ENCODE measurements at places on chromosomes 6 and 20.

DNA sequence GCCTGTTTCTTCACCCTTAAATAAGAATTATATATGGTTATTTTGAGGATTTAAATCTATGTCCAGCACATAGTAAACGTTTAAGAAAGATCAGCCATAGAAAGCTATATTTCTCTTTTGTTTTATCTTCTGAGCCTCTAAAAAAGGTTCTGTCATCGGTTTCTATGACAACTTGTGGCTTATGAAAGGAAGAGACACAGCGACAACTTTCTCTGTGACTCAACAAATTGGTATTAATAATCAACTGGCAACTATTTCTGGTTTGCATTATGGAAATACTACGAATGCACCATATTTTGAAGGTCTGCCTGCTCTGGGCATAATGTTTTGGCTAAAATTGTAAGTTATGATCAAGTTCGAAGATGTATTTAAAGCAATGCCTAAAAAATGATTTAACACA, 751.0 kb downstream of the CD109 start:
- H3K4me1 ChIP-seq: no peaks in the 10 kb centered on the region
- no peak for DNase-seq
- H3K27ac ChIP-seq: no peak overlapping the region

- H3K27me3 ChIP-seq: no peaks in the 10 kb centered on the region
- DNase-seq: no peak
- H3K27ac ChIP-seq: peak overlapping the region; percentile 93
- H3K4me3 ChIP-seq: peak overlapping the region; percentile 93
These were observed 1.0 kb downstream of the PCIF1 start for GRCh38 chr20:45935416-45936046.

- no peak overlapping the region for H3K4me3 ChIP-seq
- no peaks in the 10 kb centered on the region for H3K4me1 ChIP-seq
- DNase-seq: no peak
These were observed 261.6 kb upstream of the THEMIS start for GRCh38 chr6:128162423-128162822.

GRCh38 chr20:10314198-10314597, 95.6 kb downstream of the SNAP25 start:
- no peaks in the 10 kb centered on the region for H3K36me3 ChIP-seq
- H3K4me3 ChIP-seq: no peak overlapping the region

DNA sequence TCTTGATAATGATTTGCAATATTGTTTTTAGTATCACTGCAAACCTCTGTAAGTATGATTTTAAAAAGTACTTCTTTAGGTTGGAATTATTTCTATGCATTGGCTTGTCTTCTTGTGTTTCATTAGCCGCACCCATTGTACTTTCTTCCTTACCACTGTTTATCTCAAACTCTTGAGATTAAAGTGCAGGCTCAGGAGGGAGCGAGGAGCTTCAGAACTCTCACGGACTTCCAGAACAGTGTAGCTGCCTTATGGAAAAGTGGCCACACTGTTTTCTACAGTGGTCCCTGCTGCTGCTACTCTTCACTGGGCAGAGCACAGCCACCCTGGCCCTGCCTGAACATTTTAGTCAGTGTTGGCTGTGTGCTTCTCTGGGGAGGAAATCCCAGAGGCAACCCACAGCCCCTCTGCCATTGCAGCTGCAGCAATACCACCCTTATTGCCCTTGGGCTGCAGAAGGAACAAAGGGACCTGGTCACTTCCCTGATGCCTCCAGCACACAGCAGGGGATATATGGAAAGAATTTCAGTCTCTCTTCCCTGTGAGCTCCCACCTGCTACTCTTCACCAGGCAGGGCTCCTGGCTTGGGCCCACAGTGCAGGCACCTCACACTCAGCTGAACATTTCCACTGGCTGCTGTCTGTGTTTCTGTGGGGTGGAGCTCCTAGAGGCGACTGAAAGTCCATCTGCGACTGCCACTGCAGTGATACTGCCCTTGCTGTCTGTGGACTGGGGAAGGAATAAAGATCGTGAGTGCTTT, 91.7 kb upstream of the MAP3K4 start:
- no peak overlapping the region for H3K27ac ChIP-seq
- H3K4me3 ChIP-seq: no peak overlapping the region
- no peaks in the 10 kb centered on the region for H3K4me1 ChIP-seq
- H3K27me3 ChIP-seq: peaks cover 9% of the 10 kb centered on the region

DNA sequence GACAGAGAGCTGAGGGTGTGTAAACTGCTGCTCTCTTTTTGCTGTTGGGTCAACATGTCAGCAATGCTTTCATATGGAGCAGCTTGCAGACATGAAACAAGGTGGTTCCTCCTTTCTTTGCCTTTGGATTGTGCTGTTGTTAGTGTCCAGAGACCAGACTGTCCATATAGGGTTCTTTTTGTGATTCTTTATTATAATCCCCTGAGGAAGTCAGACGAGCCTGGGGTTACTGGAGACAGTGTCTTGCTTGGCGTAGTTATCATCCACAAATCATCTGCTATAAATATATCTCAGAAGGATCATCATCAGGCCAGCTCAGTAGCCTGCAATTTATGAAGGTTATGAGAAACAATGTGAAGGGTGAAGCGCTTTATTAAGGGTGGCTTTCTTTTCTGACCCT, 2.3 kb upstream of the ADGRB3 start:
- H3K36me3 ChIP-seq: no peaks in the 10 kb centered on the region
- H3K27me3 ChIP-seq: peaks cover 46% of the 10 kb centered on the region
- no peak for DNase-seq
- peaks cover 25% of the 10 kb centered on the region for H3K4me1 ChIP-seq

DNA sequence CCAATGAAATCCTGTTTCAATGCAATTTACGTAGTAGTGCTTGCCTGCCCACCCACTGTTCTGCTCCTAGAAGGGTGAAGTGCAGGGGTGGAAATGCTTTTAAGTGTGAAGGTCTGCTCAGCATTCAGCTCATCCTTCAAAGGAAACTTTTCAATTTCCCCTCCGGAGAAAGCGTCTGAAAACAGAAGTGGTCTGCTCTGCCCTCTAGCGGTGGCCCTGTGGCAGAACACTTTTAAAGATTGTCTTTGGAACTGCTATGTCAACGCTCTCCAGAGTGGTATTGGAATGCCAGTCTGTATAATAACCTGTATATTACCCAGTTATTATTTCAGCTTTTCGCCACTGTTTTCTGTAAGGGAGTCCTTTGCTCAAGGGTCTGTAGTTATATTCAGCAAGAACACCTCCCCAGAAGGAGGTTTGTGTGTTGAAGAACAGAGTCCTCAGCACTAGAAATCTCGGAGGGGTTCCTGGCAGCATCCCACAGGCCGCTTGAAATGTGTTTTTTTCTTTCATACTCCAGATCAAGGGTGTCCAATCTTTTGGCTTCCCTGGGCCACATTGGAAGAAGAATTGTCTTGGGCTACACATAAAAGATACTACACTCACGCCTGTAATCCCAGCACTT, 63.1 kb upstream of the KLHL31 start:
- H3K36me3 ChIP-seq: no peaks in the 10 kb centered on the region
- H3K27me3 ChIP-seq: peaks cover 10% of the 10 kb centered on the region
- H3K4me1 ChIP-seq: peaks cover 31% of the 10 kb centered on the region
- no peak overlapping the region for H3K27ac ChIP-seq
- DNase-seq: peak; percentile 32
- no peak overlapping the region for H3K4me3 ChIP-seq

GRCh38 chr6:121522265-121522664, 86.8 kb downstream of the GJA1 start:
- H3K36me3 ChIP-seq: no peaks in the 10 kb centered on the region
- no peaks in the 10 kb centered on the region for H3K27me3 ChIP-seq

GRCh38 chr6:170279977-170280688, 10.7 kb downstream of the DLL1 start:
- DNase-seq: no peak
- H3K27ac ChIP-seq: no peak overlapping the region
- H3K36me3 ChIP-seq: no peaks in the 10 kb centered on the region
- H3K27me3 ChIP-seq: peaks cover 54% of the 10 kb centered on the region
- peak overlapping the region; percentile 30 for H3K4me3 ChIP-seq
- no peaks in the 10 kb centered on the region for H3K4me1 ChIP-seq

- no peak overlapping the region for H3K4me3 ChIP-seq
- no peak overlapping the region for H3K27ac ChIP-seq
- DNase-seq: no peak
These were observed 50.2 kb upstream of the HIVEP1 start for GRCh38 chr6:11961923-11962322.

GRCh38 chr6:13068586-13069210, 259.6 kb downstream of the TBC1D7 start:
- no peaks in the 10 kb centered on the region for H3K4me1 ChIP-seq
- peaks cover 11% of the 10 kb centered on the region for H3K27me3 ChIP-seq
- no peak overlapping the region for H3K4me3 ChIP-seq
- DNase-seq: no peak

DNA sequence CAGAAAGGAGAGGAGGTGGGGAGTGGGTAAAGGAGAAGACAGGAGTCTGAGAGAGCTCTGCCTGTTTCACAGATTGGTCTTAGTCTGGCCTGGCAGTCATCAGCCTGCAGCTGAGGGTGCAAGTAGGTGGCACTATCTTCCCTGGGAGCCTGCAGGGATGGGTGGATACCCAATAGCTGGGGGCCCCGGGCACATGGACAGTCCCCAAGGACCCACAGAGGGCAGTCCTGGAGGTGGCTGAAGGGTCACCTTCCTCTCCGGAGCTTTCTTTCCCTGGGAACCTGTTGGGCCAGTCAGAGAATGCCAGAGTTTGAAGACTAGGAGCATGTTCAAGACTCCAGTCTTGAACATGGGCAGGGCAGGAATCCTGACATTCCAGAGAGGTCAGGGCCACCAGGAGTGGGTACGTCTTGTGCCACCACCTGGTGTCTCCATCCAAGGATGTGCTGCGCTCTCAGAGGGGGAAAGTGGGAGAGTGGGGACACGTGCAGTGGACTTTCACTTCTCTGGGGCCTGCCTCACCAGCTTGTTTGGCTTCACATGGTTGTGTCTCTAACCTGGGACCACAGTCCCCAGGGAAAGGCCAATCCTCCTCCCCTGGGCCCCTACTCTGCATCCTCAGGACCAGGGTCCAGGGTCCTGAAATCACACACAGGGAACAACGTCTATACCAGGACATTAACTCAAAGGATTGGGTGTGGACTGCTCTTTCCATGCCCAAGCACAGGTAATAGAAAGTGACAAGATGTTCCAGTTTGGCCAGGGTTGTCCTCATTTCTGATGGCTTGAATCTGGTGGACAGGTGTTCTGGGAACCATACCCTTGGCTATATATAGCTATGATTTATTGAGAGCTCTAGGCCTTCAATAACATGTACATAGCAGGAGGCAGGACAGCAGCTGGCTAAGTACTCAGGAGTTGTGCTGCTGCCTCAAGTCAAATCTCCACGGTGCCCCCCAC, 18.0 kb downstream of the AARS2 start:
- H3K27me3 ChIP-seq: peaks cover 55% of the 10 kb centered on the region
- no peak overlapping the region for H3K4me3 ChIP-seq
- no peak for DNase-seq
- peaks cover 4% of the 10 kb centered on the region for H3K36me3 ChIP-seq
- H3K4me1 ChIP-seq: no peaks in the 10 kb centered on the region

DNA sequence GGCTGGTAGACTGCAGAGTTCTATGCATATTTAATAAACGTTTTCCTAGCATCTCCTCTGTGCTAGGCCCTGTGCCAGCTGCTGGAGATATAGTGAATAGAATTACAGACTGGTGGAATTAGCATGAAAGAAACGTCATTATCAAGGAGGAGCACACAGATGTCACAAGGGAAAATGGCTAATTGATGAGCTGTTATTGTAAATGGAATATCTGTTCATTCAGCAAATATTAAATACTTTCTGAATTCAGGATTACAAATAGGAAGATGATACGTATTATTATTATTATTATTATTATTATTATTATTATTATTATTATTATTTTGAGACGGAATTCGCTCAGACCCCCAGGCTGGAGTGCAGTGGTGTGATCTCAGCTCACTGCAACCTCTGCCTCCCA, 1.2 kb downstream of the AAR2 start:
- H3K27me3 ChIP-seq: no peaks in the 10 kb centered on the region
- peak overlapping the region; percentile 91 for H3K27ac ChIP-seq
- peaks cover 28% of the 10 kb centered on the region for H3K4me1 ChIP-seq
- H3K36me3 ChIP-seq: peaks cover 17% of the 10 kb centered on the region
- DNase-seq: no peak

DNA sequence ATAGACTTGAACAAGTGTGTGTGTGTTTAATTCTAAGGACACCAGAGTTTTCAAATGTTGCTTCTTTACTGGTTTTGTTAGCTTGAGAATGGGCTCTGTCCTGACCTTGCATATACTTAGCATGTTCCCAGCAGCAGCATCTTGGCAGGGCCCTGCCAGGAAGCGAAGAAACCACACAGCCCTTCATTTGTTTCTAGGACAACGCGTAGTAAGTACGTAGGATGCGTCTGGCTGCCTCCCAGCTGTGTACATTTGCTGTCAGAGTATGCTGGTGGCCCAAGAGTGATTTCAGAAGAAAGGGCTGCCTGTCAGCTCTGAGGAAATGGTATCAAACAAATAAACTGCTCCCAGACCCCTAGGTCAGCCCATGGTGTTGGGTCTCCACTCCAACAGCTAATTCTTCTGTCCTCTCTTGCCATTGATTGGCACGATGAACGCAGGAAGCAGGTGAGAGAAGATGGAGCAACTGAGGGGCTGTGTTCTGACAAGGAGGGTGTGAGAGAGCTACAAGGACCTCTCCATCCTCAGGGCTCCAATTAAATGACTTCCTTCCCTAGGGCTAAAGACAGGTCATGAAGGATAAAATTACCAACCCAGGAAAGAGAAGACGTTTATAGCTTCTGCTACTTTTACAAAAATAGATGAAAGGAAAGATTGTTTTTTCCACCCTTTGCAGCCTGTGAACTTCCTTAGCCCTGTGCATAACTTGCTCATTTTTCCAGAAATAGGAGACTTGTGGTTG, 55.9 kb upstream of the HDDC2 start:
- H3K36me3 ChIP-seq: no peaks in the 10 kb centered on the region
- peaks cover 25% of the 10 kb centered on the region for H3K27me3 ChIP-seq

DNA sequence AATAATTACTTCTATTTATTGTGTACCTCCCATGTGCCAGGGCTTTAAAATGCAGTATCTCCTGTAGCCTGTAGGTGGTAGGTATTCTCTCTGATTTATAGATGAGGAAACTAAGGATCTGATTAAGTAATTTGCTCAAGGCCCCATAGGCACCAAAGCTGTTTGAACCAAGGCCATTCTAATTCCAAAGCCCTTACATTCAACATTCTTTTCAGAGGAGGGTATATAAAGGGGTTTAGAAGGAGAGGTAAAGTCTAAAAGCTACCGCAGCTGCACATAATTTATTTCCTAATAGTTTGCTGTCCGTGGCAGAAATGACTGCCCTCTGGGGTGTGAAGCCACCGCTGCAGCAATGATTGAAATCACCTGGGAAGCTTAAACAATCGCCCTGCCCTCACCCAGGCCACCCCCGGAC, 95.0 kb upstream of the FAM8A1 start:
- no peak overlapping the region for H3K27ac ChIP-seq
- no peak for DNase-seq
- no peaks in the 10 kb centered on the region for H3K4me1 ChIP-seq
- no peak overlapping the region for H3K4me3 ChIP-seq
- peaks cover 3% of the 10 kb centered on the region for H3K27me3 ChIP-seq

GRCh38 chr6:15523679-15524630, 138.9 kb downstream of the DTNBP1 start:
- no peak for DNase-seq
- H3K4me1 ChIP-seq: peaks cover 26% of the 10 kb centered on the region
- no peak overlapping the region for H3K27ac ChIP-seq
- H3K27me3 ChIP-seq: no peaks in the 10 kb centered on the region
- H3K36me3 ChIP-seq: peaks cover 55% of the 10 kb centered on the region
- no peak overlapping the region for H3K4me3 ChIP-seq

All from activated T-helper 1 cell treated with anti-CD3 and anti-CD28 coated beads, Interleukin-12 subunit alpha, Interleukin-12 subunit beta, Interleukin-2, Interleukin-4 antibody, amounts not matched to agents 30 ng/mL and 10 ng/mL and 1 ng/mL, durations not matched to agents 14 hours and 24 hours and 36 hours (primary cell).